Stimulated activated CD4-positive, alpha-beta T cell treated with anti-CD3 and anti-CD28 coated beads, Interleukin-1b, Interleukin-23, amount 100 ng/mL, for 48 hours (primary cell): ENCODE measurements at places on chromosomes 4 and X.

DNA sequence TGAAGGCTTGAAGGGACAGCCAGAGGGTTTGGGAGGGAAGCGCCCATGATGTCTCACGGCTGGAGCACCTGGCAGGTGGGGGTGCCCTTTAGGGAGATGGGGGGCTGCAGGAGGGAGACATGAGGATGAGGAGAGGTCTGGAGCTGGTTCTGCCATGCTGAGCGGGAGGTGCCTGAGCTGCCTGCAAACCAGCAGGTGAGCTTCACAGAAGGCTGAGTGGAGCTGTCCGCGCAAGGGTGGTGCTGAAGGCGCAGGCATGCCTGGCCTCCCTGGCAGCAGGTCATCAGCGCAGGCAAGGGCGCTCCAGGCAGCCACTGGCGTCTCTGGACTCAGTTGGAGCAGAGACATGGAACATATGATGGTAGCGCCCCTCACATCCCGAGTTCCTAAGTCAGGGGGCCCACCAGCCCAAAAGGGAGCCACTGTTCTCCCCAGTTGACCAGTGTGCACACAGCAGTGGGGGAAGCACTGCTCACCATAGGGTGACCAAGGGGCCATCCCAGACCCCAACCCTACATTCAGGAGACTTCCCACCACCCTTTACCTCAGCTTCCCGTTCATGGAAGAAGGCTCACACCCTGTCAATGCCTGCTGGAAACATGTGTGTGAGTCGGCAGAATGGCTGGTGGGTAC is 25.8 kb downstream of the ADRA2C start:
- peak; percentile 14 for DNase-seq

DNA sequence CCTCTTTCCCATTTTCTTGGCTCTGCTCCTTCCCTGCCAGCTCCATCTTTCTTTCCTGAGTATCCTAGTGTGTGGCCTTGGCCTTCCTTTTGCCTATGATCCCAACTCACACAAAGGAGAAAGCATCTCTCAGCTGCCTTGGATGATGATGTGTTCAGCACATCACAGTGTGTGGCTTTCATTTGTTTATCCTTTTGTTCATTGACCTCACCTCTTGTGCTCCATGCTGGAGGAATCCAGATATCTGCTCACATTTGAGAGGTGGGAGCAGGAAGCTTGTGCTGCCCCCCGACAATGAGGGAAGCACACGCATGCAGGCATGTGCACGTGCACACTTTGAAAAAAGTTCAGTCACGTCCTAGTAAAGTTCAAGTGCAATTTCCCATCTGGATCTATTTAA is 131.0 kb downstream of the SMIM20 start:
- DNase-seq, result no peak

DNA sequence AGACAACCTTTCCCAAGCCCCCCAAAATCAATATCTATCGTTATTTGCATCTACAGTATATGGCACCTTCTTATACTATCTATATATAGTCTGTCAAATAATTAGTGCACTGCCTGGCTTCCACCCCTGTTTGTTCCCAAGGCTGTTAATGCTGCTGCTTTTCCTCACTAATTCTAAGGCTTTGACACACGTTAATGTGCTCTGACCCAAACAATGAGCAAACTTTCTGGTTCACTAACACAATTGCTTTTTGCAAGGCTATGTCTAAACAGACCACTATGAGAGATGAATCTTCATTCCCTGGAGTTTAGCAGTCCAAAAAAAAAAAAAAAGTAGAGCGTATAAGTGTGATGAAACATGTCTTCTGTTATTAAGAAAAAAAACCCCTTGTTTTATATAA is 360.9 kb upstream of the AGA start:
- no peak for DNase-seq

DNA sequence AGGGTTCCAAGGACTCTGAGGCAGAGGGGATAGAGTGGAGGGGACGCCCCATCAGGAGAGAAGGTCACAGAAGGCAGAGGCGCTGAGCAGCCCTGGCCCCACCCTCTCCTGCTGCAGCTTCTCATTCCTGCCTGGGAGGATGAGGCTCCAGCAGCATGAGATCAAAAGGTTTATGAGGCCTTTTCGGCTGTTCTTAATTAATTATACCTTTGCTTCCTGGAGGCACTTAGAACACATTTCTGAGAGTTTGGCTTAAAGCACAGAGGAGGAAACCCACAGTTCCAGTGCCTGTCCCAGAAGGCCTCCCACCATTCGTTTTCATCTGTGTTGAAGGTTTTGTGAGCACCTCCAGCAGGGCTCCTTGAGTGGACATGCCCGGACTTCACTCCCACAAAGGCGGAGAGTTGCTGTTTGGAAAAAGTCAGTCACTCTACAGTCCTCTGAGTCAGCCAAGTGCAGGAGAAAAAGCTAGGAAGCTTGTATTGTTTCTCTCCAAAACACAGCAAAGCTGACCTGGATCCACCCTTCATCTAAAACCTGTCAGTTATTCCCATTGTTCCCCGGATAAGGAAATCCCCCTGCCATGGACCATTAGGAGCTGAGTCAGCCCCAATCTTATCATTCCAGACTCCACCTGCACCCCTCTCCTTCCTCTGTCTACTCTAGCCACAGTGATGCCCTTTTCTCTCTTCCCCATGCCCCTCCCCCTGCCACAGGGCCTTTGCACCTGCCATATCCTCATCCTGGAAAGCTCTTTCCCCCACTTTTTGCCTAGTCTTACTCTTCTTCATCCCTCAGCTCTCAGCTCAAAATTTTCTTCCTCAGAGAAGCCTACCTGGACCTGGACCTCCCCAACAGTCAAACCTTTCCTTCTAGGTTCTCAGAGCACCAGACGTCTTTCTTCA is 276.8 kb downstream of the FBXW7 start:
- DNase-seq, result no peak

DNA sequence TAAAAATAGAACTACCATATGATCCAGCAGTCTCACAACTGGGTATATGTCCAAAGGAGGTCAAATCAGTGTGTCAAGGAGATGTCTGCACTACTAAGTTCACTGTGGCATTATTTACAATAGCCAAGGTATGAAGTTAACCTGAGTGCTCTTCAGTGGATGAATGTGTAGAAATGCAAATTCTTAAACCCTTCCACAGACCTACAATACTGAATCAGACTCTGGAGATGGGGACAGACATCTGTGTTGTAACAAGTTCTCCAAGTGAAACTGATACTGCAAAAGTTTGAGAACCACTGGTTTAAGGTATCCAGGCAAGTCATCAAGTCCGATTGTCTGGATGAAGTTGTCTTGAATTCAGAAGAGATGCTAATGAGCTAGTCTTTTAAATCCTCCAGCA is 38.5 kb downstream of the SMAD1 start:
- no peak for DNase-seq

DNA sequence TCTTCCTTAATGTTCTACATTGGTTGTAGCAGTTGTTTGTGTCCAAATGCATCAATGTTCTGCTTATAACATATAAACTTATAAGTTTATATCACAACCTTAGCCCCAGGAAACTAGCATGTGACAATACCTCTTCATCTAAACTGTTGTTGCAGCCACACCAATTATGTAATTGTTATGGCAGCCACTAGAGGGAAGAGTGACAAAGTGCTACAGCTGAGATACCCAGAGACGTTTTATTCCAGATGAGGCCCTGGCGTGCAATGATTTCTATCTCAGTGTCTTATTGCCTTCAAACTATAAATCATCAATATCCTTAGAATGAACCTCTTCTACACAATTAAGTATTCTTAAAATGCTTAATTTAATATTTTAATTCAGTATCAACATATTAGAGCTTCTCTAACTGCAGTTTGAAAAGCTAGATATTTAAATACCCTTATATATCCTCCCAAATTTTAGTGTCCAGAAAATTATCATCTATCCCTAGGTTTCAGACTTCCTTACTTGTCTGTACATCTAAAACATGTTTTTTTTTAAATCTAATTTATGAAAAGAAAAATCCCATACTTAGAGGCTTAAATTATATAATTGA is 171.6 kb downstream of the PCDH10 start:
- no peak for DNase-seq

GRCh38 chrX:1511829-1512228 is 25.2 kb downstream of the P2RY8 start:
- DNase-seq, result no peak

GRCh38 chrX:20143561-20143960 is 1.9 kb upstream of the EIF1AX start:
- DNase-seq, result no peak

GRCh38 chr4:4671774-4672349 is 130.0 kb upstream of the STX18 start:
- DNase-seq, result no peak

- peak; percentile 53 for DNase-seq
Observed at GRCh38 chr4:184168406-184169019, 49.2 kb downstream of the ENPP6 start.

- no peak for DNase-seq
Observed at GRCh38 chr4:13528821-13529127, 15.5 kb downstream of the NKX3-2 start.

- no peak for DNase-seq
Observed at GRCh38 chr4:6242271-6243029, 27.2 kb upstream of the WFS1 start.

DNA sequence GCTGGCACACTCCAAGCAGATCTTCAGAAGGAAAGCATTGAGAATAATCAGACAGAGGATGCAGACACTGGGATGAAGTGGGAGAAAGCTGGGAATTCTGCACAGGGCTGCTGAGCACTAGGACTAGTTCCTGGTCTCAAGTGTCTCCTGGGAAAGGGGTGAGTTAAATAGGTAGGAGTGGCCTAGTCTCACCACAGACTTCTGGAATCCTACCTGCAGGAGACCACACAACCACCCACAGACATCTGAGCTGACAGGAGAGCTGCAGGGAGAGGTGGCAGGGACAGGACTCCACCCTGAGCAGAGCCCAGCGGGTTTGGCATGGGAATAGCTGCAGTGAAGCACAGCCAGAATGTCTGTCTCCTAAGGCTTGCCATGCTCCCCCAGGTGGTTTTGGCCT is 95.1 kb upstream of the GALNTL6 start:
- DNase-seq, result no peak

DNA sequence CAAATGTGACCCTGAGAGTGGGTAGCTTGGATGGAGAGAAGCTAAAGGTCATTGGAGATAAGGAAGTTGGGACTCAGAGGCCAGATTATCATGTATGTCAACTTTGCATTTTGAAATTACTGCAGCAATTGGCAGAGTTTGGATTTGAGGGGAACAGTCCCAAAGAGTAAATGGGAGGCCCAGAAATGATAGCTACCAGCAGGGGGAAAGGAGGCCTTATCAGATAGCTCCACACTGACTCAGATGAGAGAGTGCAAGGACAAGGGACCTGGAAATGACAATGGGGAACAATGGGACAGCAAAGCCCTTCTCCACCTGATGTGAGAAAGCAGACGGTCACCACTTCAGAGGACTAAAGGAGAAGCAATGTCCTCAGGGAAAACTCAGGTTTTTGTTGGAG is 201.5 kb upstream of the JADE1 start:
- no peak for DNase-seq

- DNase-seq, result no peak
Observed at GRCh38 chr4:80407246-80407645, 71.7 kb downstream of the CFAP299 start.

DNA sequence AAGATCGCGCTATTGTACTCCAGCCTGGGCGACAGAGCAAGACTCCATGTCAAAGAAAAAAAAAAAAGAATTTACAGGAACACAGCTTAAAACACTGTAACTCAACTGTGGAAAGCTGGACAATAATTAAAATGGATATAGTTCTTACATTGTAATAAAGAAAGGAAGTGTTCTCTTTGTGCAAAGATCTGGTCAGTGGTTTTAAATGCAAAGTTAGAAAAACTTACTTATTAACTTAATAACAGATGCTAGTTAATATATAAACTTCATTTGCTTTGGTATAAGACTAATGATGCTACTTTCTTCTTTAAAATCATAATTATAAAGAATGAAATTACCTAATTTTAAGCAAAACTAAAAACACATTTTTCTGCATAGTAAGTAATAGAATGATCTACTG is 2024.1 kb upstream of the TENM3 start:
- DNase-seq, result no peak

DNA sequence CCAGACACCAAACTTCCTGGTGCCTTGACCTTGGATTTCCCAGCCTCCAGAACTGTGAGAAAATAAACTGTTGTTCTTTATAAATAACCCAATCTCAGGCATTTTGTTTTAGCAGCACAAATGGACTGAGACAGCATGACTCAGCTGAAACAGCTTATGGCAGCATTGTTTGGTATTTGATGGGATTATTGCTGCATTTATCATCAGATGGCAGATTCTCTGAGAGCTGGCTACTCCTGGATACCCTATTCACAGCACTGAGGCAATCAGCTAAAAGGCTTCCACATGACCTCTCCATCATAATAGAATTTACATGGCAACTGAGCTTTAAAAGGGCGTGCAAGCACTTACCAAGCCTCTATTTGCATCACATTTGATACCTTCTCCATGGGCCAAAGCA is 623.1 kb upstream of the CPEB2 start:
- DNase-seq, result no peak

DNA sequence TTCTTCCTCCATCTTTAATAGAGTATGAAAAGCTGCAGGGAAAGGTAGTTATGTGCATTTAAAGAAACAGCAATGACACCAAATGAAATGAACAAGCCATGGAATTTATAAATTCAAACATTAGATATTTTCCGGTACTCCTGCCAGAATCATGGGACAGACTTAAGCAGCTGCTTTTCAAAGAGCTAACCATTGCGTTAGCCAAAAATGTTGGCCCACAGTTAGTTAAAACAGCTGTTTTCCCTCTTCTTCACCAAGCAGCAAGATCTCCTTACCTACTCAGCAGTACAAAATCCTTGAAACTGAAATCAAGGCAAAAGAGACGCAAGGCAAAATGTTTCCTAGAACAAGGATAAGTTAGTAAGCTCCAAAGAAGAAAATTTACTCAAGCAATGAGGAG is 64.0 kb downstream of the MANBA start:
- DNase-seq, result no peak

DNA sequence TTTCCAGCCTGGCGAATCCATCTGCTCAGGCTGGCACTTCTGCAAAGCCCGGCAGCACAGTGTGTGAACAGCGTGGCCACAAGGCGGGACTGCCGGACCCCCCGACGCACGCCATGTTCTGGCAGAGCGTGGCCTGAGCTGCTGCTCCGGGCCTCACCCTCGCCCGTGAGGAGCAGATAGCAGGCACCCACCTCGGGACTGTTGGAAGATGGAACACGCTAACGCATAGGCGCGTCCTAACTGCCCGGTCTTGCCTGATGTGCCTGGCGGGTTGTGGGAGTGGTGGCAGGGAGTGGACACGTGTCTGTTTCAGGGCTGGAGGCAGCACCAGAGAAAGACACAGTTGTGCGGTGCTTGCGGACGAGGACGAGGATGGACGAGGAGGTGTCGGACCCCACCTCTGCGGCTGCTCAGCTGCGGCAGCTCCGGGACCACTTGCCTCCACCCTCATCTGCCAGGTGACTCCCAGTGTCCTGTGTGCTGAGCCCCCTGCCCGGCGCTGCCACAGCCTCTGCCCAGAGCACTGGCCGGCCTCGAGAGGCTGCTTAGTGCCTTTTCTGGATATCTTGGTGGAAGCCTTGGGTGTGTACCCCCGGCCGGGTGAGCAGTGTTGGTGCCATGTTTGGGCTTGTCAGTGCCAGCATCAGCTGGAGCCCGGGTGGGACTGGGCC is 28.2 kb downstream of the UVSSA start:
- DNase-seq, result no peak

DNA sequence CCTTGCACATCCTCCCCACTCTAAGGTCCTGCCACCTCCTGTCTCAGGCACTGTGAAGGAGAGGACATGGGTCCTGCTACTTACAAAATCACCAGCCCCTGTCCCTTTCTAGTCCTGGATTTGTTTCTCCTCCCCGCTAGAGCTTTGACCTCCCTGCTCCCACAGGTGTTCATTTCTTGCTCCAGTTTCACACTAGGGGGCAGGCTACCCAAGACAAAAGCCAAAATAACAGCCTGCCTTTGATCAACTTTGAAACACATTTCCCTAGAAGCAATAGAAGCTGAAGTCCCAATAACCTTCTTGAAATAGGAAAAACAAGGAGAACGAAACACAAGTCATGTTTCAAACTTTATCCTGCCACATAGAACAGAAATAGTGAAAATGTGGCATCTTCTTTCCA is 164.4 kb downstream of the QDPR start:
- peak; percentile 12 for DNase-seq
